Hematopoietic multipotent progenitor cell (in vitro differentiated cells): ENCODE measurements at places on chromosomes 7 and 10. TPM values are rescaled to one million over a fixed set of nuclear protein-coding genes. Genes with fewer than 3 reads are reported as not detected.
A peak's percentile ranks its signal among the peaks of the same experiment; 100 is the strongest.

GRCh38 chr10:4070921-4071660 lies 286.1 kb upstream of the KLF6 start:
- DNase-seq = no peak

GRCh38 chr7:17680943-17681351 lies 259.3 kb downstream of the SNX13 start:
- no peak for DNase-seq

Gene NPY
- total RNA-seq = not detected

- DNase-seq = no peak
Observed at GRCh38 chr10:10647331-10647730, 370.3 kb upstream of the CELF2 start.

Gene IKZF5
- 4.6 TPM for total RNA-seq

Gene PRPF18
- 5.7 TPM for total RNA-seq

- DNase-seq = no peak
Observed at GRCh38 chr7:121391686-121392085, 4.4 kb downstream of the FAM3C start.

Gene PLXNA4
- total RNA-seq = 0.27 TPM

DNA sequence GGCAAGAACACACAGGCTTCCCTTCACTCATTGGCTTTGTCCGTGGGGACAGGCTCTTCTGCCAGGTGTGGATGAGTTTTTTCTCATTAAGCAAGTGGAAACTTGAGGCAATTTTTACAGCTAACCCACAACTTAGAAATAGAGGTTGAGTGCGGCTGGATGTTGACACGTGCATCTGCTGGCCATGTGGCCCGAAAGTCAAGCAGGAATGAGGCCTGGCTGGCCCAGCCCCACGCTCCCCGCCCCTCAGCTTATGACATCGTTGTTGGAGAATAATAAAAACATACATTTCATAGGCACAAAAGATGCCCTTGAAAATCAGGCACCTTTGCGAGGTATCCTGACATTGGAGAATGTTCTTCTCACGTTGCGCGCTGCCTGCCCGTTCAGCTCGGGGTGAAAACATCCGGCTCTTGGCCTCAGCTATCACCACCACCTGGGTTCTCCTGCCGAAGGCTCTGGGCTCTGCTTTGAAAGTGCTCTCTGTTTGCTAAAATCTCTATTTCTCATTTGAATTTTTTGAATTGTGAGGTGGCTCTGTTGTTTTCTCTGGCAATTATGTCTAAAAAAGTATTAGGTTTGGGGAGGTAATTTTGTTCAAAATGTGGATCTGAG lies 310.7 kb downstream of the WDR37 start:
- no peak for DNase-seq

DNA sequence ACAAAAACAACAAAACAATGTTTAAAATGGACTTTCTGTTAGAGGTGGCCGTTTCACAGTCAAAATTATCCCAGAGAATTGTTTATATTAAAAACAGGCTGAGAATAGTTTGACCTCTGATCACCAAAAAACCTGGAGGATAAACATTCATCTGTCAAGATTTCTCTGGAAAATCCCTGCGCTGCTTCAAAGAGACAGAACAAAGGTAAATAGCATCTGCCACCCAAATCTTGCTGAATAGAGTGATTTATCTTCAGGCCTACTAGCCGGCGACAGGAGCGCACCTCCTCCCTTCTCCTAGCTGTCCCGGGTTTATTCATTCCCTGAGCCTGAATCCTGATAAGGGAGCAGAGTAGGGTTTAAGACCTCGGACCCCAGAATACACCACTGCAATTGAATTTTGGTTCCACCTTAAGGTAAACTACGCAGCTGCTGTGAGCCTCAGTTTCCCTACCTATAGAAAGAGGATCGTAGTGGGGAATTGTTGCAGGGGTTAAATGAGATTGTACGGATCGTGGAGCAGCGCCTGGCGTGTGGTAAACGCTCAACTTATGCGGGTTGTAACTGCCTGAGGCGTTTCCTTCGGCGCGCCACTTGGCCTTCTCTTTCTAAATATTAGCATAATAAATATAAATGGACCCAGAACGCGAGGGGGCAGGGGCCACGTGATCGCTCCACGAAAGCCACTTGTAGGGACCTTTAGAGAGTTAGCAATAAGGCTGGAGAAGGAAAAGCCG lies 498 bp upstream of the ST7 start:
- no peak for DNase-seq

- no peak for DNase-seq
Observed at GRCh38 chr10:118966076-118966849, 63.3 kb upstream of the NANOS1 start.

GRCh38 chr7:157009170-157009777 lies 1.2 kb downstream of the MNX1 start:
- DNase-seq = no peak

DNA sequence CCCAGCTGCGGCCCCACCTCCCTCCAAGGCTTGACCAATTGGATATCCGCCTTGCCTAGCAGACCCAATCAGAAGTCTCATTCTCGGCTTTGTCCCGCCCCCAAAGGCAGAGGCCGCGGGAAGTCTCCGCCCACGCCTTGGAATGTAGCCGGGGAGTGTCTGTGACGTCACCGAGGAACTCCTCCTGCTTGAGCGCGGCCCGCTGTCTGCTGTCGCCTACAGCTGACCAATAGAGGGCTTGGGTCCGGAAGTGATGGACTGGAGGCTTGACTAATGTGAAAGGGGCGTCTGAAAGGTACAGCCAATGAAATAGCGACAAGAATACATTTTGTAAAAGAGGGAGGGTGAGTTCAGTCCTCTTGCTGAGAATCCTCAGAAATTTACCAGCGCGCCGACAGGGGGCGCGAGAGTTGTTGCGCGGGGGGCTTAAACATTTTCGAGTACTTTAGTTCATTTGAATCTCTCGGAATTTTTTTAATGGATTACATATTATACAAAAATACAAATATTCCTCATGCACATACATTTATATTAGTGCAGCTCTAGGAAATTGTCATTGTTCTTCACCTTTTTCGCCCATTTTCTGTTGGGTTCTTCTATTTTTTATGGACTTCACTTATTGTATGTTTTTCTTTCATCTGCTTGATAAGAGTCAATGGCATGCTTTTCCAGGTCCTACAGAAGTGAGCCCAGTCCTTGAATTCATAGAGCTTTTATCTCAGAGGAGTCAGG lies 376 bp upstream of the CREB3L2 start:
- peak; percentile 99 for DNase-seq

Gene ZNF716
- not detected for total RNA-seq

DNA sequence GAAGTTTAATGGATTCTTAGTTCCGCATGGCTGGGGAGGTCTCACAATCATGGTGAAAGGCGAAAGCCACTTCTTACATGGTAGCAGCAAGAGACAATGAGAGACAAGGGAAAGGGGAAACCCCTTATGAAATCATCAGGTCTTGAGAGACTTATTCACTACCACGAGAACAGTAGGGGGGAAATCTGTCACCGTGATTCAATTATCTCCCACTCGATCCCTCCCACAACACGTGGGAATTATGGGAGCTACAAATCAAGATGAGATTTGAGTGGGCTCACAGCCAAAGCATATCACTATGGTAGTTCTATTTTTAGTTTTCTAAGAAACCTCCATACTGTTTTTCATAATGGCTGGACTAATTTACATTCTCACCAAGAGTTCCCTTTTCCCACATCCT lies 36.7 kb downstream of the SPAM1 start:
- no peak for DNase-seq

- no peak for DNase-seq
Observed at GRCh38 chr7:28774261-28774988, 183.7 kb downstream of the TRIL start.

GRCh38 chr7:30012757-30013156 lies 13.7 kb downstream of the FKBP14 start:
- DNase-seq = no peak

GRCh38 chr10:104447331-104447730 lies 93.7 kb downstream of the CFAP58 start:
- no peak for DNase-seq

Gene RSBN1L
- total RNA-seq = 17.0 TPM

Gene CADPS2
- total RNA-seq = under 0.01 TPM

GRCh38 chr10:131891196-131891928 lies 9.4 kb upstream of the PPP2R2D start:
- no peak for DNase-seq

DNA sequence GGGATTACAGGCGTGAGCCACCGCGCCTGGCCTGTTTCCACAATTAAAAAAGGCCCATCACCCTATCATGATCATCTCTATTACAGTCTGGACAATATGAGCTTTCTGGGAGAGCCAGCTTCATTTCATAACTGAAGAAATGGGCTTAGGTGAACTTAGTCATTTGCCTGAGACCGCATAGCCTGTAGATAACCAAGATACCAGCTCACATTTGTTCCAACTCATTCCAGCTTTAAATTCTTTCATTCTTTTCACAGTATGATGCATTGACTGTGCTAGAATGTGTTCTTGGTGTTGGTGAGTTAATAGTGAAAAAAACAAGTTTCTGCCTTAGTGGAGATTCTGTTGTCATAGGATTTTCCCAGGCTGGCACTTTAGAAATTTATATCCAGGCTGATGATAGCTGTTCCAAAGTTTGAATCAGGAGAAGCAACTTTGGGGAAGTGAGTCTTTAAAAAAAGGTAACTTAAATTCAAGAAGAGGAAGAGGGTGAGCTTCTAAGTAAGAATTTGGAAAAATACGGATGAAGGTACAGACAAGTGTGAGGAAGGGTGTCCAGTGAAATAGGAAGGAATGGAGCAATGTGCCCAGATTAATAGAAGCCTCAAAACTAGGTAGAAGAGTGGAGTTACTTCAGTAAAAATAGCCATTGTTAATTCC lies 2.1 kb upstream of the H2AZ2 start:
- no peak for DNase-seq

DNA sequence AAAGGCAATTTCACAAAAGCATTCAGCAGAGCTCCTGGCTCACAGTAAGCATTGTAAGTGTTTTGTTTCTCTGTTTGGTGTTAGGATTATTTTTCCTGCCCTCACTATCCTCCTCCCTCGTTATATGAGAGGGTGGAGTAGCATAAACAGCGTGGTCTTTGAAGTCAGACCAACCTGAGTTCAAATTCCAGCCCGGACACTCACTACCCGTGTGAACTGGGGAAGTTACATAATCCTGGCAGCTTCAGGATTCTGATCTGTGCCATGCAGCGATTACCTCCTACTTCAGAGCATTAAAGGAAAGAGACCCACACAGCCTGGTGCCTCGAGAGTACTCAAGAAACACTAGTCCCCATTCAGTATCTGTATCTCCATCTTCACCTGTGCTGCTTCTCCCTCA lies 386.5 kb downstream of the INHBA start:
- no peak for DNase-seq

Gene LRIT1
- not detected for total RNA-seq

DNA sequence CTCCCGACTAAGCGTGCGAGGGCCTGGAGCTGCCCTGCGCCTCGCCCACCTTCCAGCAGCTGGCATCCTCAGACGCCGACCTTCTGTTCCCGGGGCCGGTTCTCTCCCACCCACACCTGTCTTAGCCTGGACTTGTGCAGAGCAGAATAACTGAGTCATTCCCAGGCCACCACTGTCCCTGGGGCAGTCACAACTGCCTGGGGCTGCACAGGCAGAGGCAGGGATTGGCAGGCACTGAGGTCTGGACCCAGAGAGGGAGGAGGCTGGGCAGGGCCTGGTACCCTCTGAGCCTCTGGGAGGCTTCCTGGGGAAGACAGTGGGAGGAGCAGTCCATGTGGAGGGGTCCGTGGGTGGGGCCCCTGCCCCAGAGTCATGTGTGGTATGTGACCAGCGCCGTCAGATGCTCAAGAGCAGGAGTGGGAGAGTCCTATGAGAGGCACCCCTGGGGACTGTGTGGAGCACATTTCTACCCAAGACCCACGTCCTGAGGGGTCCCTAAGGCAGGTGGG lies 74.3 kb downstream of the NKX6-2 start:
- DNase-seq = no peak

GRCh38 chr7:14207138-14207537 lies 217.7 kb upstream of the ETV1 start:
- DNase-seq = no peak

Gene EPHA1
- total RNA-seq = 6.2 TPM

- DNase-seq = peak; percentile 55
Observed at GRCh38 chr10:86170255-86171108, 196.1 kb downstream of the GRID1 start.
